ENCODE measurements at places on chromosomes 16 and 17. TPM values are rescaled to one million over a fixed set of nuclear protein-coding genes. Genes with fewer than 3 reads are reported as not detected.

CASKIN1 gene
- 0.16 TPM for total RNA-seq

ADAT1 gene
- 47.8 TPM for total RNA-seq

CACNG5 gene
- not detected for total RNA-seq

C16orf86 gene
- 1.9 TPM for total RNA-seq

SGF29 gene
- total RNA-seq: 44.1 TPM

SNX20 gene
- 67.4 TPM for total RNA-seq

SLC38A7 gene
- 13.7 TPM for total RNA-seq

TEKT5 gene
- total RNA-seq: not detected

MYH3 gene
- 5.0 TPM for total RNA-seq

ENPP7 gene
- not detected for total RNA-seq

PSME3IP1 gene
- total RNA-seq: 125 TPM

XAF1 gene
- total RNA-seq: 199 TPM

SLFN11 gene
- 88.2 TPM for total RNA-seq

KRT33B gene
- not detected for total RNA-seq

COG1 gene
- 29.8 TPM for total RNA-seq

OR3A2 gene
- total RNA-seq: 1.2 TPM

TRPV3 gene
- 0.27 TPM for total RNA-seq

EXOC3L1 gene
- total RNA-seq: not detected

CDR2L gene
- total RNA-seq: 0.73 TPM

RNF227 gene
- 3.6 TPM for total RNA-seq

C1QL1 gene
- total RNA-seq: 0.52 TPM

MVD gene
- total RNA-seq: 68.6 TPM

SLX1A gene
- 102 TPM for total RNA-seq
